ENCODE measurements at places on chromosomes 7 and 10. TPM values are rescaled to one million over a fixed set of nuclear protein-coding genes. Genes with fewer than 3 reads are reported as not detected.

- H3K4me3 ChIP-seq, result no peak overlapping the region
- no peak for DNase-seq
- no peak overlapping the region for H3K27ac ChIP-seq
- H3K4me1 ChIP-seq, result no peaks in the 10 kb centered on the region
- H3K36me3 ChIP-seq, result no peaks in the 10 kb centered on the region
These were observed 595.0 kb downstream of the GRM8 start for GRCh38 chr7:126657599-126658358.

HSPA12A gene
- total RNA-seq, result 75.0 TPM

DNA sequence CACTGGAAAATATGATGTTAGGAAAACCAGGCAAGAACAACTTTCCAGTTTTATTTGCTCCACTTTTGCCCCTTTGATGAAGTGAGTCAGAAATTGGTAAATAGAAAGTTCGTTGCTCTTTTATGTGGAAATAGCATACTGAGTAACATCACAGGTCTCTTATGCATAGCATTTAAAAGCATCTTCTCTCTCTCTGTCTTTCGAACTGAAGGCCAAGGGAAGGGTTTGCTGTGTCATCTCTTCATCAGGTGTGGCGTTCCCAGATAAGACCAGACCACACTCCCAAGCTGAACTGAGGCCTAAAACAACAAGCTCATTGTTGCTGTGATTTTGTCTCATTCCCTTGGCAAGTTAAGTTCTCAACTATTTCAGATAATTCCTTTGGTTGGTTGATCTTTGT is 131.8 kb upstream of the GRB10 start:
- H3K27ac ChIP-seq, result no peak overlapping the region
- no peaks in the 10 kb centered on the region for H3K4me1 ChIP-seq
- no peaks in the 10 kb centered on the region for H3K27me3 ChIP-seq
- H3K4me3 ChIP-seq, result no peak overlapping the region

DNA sequence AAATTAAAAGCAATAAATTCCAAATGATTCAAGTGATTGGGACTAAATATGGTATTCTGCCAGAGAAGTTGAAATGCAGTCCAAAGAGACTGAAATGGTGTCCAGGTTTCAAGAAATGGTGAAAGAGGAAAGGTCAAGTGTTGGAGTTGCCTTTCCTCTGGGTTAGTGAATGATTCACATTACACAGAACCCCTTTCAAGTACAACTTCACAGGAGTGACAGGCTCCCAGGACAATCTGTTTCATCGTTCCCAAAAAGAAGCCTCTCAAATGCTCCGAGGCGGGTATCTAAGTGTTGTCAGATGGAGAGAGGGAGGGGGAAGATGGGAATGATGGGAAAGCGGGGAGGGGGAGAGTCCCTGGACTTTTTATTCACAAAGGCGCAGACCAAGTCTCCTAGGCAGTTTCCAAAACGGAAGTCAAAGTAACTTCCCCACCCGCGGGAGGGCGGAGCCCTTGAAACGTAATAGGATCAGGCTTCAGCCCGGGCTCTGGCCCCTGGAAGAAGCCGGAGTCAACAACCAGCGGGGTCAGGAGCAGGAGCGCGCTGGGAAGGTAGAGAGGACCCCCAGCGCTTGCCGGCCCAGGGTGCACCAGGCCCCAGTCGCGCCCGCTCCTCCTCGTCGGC is 754 bp downstream of the SLC25A13 start:
- peaks cover 8% of the 10 kb centered on the region for H3K4me1 ChIP-seq
- H3K36me3 ChIP-seq, result no peaks in the 10 kb centered on the region
- no peak for DNase-seq
- peak overlapping the region; percentile 77 for H3K27ac ChIP-seq

OR2F2 gene
- total RNA-seq, result not detected

- peak overlapping the region; percentile 99 for H3K4me3 ChIP-seq
- peak; percentile 49 for DNase-seq
- H3K27ac ChIP-seq, result peak overlapping the region; percentile 99
- peaks cover 17% of the 10 kb centered on the region for H3K27me3 ChIP-seq
- H3K4me1 ChIP-seq, result peaks cover 12% of the 10 kb centered on the region
- no peaks in the 10 kb centered on the region for H3K36me3 ChIP-seq
These were observed 1.5 kb downstream of the ITGB8 start for GRCh38 chr7:20331910-20332813.

- H3K4me3 ChIP-seq, result no peak overlapping the region
- no peak for DNase-seq
- no peak overlapping the region for H3K27ac ChIP-seq
- H3K27me3 ChIP-seq, result no peaks in the 10 kb centered on the region
- no peaks in the 10 kb centered on the region for H3K4me1 ChIP-seq
- H3K36me3 ChIP-seq, result no peaks in the 10 kb centered on the region
These were observed 1676.7 kb downstream of the REEP3 start for GRCh38 chr10:65197935-65198334.

GATA3 gene
- total RNA-seq, result 0.69 TPM

Data from glutamatergic neuron (in vitro differentiated cells).